ENCODE measurements at places on chromosomes 6 and 20.

DNA sequence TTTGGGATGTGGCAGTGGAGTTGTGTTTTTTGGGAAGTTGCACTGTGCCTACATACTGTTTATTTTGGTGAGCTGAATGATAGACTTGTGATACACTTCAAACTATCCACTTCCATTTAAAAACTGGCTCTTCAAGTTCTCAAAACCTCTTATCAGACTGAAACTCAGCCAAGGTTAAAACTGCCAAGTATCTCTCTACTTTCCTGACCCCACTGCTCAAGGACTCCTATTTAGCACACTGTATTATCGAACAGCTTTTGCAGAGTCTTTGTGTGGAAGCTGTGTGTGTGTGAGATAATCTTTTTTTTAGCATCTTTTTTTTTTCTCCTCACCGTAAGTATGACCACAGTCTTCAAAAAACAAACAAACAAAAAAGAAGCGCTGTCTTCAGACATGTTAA lies 21.1 kb downstream of the STX11 start:
- DNase-seq, result no peak

DNA sequence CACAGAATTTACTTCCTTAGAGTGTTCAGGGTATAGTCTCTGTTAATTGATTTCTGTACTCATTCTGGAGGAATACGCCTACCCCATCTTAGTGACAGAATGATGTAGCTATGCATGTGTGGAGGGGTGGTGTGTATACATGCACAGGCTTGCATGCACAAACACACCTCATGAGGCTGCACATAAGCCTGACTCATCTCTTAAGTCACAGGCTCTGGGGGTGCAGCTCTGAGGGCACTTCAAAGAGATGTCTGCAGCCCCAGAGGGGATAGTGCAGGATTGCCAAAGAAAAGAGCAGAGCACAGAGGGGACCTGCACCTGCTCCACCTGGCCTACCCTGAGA lies 24.6 kb downstream of the TBX18 start:
- DNase-seq, result no peak

DNA sequence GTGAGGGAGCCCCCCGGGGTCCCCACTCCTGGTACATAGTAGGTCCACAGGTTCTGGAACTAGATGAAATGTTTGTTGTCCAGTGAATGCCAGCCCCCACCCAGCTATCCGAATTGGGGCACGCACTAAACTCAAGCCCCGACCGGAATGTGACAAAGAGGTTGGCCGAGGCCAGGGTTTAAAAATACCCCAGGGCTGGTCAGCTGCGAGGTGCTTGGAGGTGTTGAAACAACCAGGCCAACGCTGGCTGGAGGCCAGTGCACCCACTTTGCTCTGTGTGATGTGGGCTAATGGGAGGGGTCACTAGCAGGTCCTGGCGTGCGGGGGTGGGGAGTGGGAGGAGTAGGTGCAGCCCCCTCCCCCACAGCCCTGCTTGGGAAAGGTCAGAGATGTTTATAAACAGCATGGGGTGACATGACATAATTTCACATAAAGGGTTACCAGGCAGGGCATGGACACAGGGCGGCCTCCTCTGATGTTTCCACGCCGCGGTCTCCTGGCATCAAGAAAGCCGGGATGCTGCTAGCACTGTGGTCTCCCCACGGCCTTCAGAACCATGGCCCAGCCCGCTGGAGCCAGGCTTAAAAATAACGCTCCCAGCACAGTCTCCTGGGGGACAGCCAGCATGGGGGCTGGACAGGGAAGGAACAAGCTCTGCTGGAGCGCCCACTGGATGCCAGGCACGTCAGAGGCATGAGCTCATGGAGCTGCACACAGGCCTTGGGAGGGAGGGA lies 111.2 kb upstream of the PTPN1 start:
- no peak for DNase-seq

GRCh38 chr6:37556881-37557644 lies 57.4 kb upstream of the CCDC167 start:
- no peak for DNase-seq
